ENCODE measurements at places on chromosomes 13 and 19. TPM values are rescaled to one million over a fixed set of nuclear protein-coding genes. Genes with fewer than 3 reads are reported as not detected.

Gene NKPD1
- total RNA-seq: 0.26 TPM

Gene TNNI3
- total RNA-seq: not detected

Gene PRODH2
- not detected for total RNA-seq

Gene WDR88
- not detected for total RNA-seq

Gene SOHLH2
- total RNA-seq: 0.56 TPM

Gene LHFPL6
- total RNA-seq: 121 TPM

Gene LILRA1
- total RNA-seq: not detected

Gene PRKCG
- total RNA-seq: not detected

Gene RNF113B
- total RNA-seq: not detected

Gene USPL1
- 13.5 TPM for total RNA-seq

Gene NTF4
- total RNA-seq: not detected

Gene DAND5
- 0.13 TPM for total RNA-seq

Gene KATNAL1
- total RNA-seq: 25.6 TPM

Gene JAK3
- 7.1 TPM for total RNA-seq

Gene MEDAG
- 21.9 TPM for total RNA-seq

Gene CATSPERD
- total RNA-seq: not detected

Gene CCDC169
- 1.6 TPM for total RNA-seq

Gene ZNF419
- total RNA-seq: 13.9 TPM

Gene CFD
- 1.1 TPM for total RNA-seq

Gene NR1H2
- 89.7 TPM for total RNA-seq

Gene FEM1A
- 12.4 TPM for total RNA-seq

Gene RXFP2
- total RNA-seq: not detected

Gene NCCRP1
- total RNA-seq: not detected

Gene PALM3
- total RNA-seq: 0.46 TPM

Gene ZNF541
- total RNA-seq: 0.07 TPM

Gene ASF1B
- total RNA-seq: 2.8 TPM

Gene BST2
- 63.1 TPM for total RNA-seq

Gene LSM7
- 46.2 TPM for total RNA-seq

Gene NMRK2
- total RNA-seq: not detected

Gene RRAS
- 88.7 TPM for total RNA-seq

Gene ZNF443
- total RNA-seq: 2.0 TPM

Gene ARHGEF1
- total RNA-seq: 39.2 TPM
